ENCODE measurements at places on chromosomes 5 and 9. TPM values are rescaled to one million over a fixed set of nuclear protein-coding genes. Genes with fewer than 3 reads are reported as not detected.

Gene COL15A1
- not detected for total RNA-seq

Gene STPG3
- not detected for total RNA-seq

Gene PCDHGB1
- total RNA-seq, result 2.3 TPM

Gene OLFM1
- 1.8 TPM for total RNA-seq

Gene PCDH12
- not detected for total RNA-seq

Gene CAMK4
- total RNA-seq, result 2.1 TPM

Gene ADAMTSL2
- 0.14 TPM for total RNA-seq

Gene NTRK2
- 4.7 TPM for total RNA-seq

Gene DMGDH
- 0.84 TPM for total RNA-seq

- no peaks in the 10 kb centered on the region for H3K36me3 ChIP-seq
- peak overlapping the region; percentile 26 for H3K4me3 ChIP-seq
- no peak for DNase-seq
- H3K27ac ChIP-seq, result no peak overlapping the region
- no peaks in the 10 kb centered on the region for H3K4me1 ChIP-seq
Measured at GRCh38 chr9:138022756-138023393, 145.3 kb downstream of the CACNA1B start.

DNA sequence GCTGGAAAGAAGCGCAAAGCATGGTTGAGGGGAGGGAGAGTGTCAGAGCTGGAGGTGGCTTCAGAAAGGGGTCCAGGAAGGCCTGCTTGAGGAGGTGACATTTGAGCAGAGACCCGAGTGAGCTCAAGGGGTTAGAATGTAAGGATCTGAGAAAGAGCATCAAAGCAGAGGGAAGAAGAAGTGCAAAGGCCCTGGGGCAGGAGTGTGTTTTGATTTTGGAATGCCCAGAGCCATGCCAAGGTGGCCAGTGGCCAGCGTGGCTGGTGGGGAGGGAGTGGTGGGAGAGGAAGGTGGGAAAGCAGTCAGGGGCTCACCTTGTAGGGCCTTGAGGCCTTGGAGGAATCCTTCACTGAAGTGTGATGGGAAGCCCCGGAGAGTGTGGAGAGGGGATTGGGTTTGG is 15.4 kb downstream of the FGF18 start:
- no peak overlapping the region for H3K4me3 ChIP-seq
- peak overlapping the region; percentile 62 for H3K27ac ChIP-seq
- H3K27me3 ChIP-seq, result no peaks in the 10 kb centered on the region
- peaks cover 28% of the 10 kb centered on the region for H3K4me1 ChIP-seq

GRCh38 chr5:76927961-76928360 is 24.9 kb upstream of the CRHBP start:
- no peak overlapping the region for H3K27ac ChIP-seq
- DNase-seq, result no peak
- H3K36me3 ChIP-seq, result no peaks in the 10 kb centered on the region
- no peak overlapping the region for H3K4me3 ChIP-seq
- H3K27me3 ChIP-seq, result no peaks in the 10 kb centered on the region

DNA sequence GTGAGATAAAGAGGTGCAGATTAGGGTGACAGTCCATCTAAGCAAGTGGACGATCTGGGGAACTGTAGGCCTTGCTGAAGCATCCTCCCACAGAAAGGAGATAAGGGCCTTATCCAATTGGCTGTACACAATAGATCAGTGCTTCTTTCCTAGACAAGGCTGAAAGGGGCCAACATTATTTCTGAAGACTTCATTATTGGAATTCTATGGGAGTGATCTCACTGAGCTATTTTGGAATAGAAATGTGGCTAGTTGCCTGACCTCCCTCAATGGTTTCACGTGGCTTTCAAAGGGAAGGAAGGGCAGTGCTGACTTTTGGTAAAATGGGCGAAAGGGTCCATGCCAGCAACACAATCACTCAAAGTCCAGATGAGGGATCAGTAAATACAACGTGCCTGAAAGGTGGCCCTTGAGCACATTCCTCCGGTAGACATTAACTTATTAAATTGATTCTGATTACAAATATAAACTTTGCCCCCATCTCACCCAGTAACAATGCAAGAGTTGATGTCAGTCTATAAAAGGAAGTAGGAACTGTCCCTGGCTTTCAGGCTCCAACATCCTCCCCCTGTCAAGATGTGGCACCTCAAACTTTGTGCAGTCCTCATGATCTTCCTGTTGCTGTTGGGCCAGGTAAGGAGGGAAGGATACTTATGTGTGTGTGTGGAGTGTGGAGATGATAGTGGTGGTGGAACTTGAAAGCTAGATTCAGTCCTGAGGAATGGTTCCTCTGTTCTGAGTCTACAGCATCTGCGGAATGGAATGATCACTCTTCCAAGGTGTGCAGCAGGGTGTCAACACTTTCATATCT is at the start of gene LEAP2:
Gene LEAP2 (plus strand): TSS at position 550 of the 811 bp plus-strand sequence. CDS start 27 bp downstream, at position 577.
- no peak for DNase-seq
- H3K36me3 ChIP-seq, result peaks cover 28% of the 10 kb centered on the region
- H3K4me3 ChIP-seq, result peak within 1 kb of the TSS; percentile 4
- H3K27ac ChIP-seq, result peak within 1 kb of the TSS; percentile 73
- no peaks in the 10 kb centered on the region for H3K27me3 ChIP-seq

DNA sequence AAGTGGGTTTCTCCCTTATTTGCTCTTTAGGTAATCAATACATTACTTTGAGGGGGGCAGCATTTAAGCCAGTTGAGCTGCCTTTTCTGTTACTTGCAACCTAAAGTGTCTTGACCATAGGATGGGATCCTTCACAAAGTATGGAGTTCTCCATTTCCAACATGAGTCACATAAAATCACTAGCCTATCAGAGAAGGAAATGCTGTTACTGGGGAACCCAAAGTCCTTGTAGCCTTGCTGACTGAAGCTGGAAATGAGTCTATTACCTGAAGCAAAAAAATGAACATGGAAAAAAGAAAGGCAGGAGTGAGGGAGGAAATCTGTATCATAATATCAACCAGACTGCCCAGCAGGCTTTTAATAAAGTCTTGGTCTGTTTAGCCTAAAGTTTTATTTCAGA is 42.8 kb upstream of the SLIT3 start:
- H3K27me3 ChIP-seq, result peaks cover 13% of the 10 kb centered on the region
- no peaks in the 10 kb centered on the region for H3K36me3 ChIP-seq
- DNase-seq, result no peak
- H3K4me3 ChIP-seq, result no peak overlapping the region

DNA sequence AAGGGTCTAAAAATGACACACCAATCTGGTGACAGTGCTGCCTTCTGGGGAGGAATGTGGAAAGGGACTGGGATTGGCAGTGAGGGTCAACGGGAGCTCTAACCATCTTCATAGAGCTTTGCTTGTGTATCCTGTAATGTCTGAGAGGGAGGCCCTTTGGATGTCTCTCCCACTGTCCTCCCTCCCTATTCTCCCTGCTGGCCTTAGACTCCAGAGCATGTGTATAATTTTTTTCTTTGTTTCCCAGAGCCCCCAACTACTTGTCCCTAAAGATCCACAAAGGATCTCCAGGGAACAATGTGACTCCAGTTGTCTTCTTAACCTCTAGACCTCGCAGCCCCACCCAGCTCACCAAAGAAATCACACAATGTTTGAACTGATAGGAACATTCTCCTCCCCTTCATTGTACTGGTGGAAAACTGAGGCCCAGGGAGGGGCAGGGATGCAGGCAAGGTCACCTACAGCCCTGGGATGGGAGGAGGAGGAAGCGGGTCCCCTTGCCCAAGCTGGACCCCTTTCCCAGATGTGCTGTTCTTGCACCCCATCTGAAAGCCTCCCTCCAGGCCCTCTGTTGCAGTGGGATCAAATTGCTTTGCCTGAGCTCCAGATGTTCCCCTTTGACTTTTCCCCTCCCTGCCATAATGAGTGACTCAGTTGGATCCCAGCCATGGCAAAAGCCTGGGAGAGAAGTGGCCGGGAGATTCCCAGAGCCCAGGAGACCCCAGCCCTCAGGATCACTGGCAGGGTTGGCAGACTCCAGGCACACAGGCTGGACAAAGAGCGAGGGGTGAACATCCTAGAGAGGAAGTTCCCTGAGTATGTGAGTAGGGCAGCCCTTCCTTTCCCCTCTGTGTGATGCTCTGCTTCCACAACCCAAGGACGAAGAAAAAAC is 21.8 kb downstream of the SPARC start:
- H3K36me3 ChIP-seq, result no peaks in the 10 kb centered on the region
- H3K27me3 ChIP-seq, result peaks cover 8% of the 10 kb centered on the region
- DNase-seq, result no peak
- no peak overlapping the region for H3K4me3 ChIP-seq

DNA sequence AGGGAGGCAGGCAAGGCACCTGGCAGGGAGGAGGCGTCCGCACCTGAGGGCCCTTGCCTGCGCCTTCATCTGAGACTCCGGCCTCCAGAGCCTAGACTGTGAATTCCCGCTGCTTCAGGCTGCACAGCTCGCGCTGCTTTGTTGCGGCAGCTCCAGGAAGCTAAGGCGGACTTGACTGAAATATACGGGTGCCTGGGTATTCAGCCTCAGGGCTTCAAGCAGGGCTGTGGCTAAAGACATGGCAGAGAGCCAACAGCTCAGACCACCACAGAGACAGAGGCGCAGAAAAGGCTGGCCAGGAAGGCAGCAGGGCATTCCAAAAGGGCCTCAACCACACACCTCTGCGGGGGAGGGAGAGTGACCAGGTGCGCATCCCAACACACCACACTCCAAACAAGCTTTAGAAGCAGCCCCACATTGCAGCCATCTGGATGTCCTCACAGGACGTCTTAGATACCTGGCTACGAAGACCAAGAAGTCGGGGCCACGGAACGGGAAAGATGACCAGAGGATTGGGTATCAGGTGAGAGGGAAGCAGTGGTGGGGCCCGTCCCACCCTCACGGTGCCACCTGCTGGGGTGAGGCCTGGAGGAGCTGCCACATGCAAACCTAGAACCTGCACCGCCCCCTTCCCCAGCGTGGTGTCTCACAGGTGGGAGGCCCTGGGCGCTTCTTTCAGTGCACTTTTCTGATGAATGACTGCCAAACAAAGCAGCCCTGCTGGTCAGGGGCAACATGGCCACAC is 1.7 kb upstream of the DPH7 start:
- no peak overlapping the region for H3K4me3 ChIP-seq
- H3K27ac ChIP-seq, result no peak overlapping the region
- peaks cover 10% of the 10 kb centered on the region for H3K4me1 ChIP-seq
- no peaks in the 10 kb centered on the region for H3K27me3 ChIP-seq
- H3K36me3 ChIP-seq, result no peaks in the 10 kb centered on the region

- H3K4me1 ChIP-seq, result no peaks in the 10 kb centered on the region
- DNase-seq, result no peak
- H3K4me3 ChIP-seq, result no peak overlapping the region
- no peak overlapping the region for H3K27ac ChIP-seq
- no peaks in the 10 kb centered on the region for H3K36me3 ChIP-seq
Measured at GRCh38 chr9:68800836-68801235, 95.8 kb downstream of the PIP5K1B start.

- no peak overlapping the region for H3K27ac ChIP-seq
- no peaks in the 10 kb centered on the region for H3K27me3 ChIP-seq
- H3K36me3 ChIP-seq, result no peaks in the 10 kb centered on the region
Measured at GRCh38 chr5:65364907-65365306, 116.8 kb downstream of the ADAMTS6 start.

GRCh38 chr5:38078161-38078560 is 180.2 kb upstream of the EGFLAM start:
- no peaks in the 10 kb centered on the region for H3K4me1 ChIP-seq
- DNase-seq, result no peak
- H3K27ac ChIP-seq, result no peak overlapping the region
- no peak overlapping the region for H3K4me3 ChIP-seq

- H3K27ac ChIP-seq, result no peak overlapping the region
- H3K27me3 ChIP-seq, result no peaks in the 10 kb centered on the region
- H3K4me3 ChIP-seq, result no peak overlapping the region
- peaks cover 8% of the 10 kb centered on the region for H3K36me3 ChIP-seq
Measured at GRCh38 chr5:14781106-14781505, 90.5 kb downstream of the ANKH start.

DNA sequence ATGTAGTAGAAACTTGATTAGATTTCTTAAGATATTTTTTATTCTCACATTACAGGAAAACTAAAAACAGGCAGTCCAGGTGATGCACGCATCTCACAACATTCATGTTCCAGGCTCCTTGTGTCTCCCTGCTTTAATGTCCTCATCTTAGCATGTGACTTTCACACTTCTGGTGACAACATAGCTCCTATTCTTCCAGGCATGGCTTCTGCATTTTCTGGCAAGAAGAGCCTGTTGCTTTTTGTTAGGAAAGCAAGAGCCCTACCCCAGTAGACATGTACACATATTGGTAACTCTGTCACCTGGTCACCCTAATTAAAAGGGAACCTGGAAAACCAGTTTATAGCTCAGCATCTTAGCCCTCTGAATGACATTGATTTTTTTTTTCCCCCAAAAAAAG is 92.5 kb downstream of the PPIC start:
- H3K4me1 ChIP-seq, result peaks cover 2% of the 10 kb centered on the region
- peaks cover 8% of the 10 kb centered on the region for H3K36me3 ChIP-seq
- no peaks in the 10 kb centered on the region for H3K27me3 ChIP-seq
- H3K27ac ChIP-seq, result no peak overlapping the region
- no peak for DNase-seq
- H3K4me3 ChIP-seq, result no peak overlapping the region

- peak overlapping the region; percentile 99 for H3K4me3 ChIP-seq
- H3K36me3 ChIP-seq, result peaks cover 5% of the 10 kb centered on the region
- H3K27me3 ChIP-seq, result no peaks in the 10 kb centered on the region
Measured at GRCh38 chr5:65625743-65626142, 916 bp downstream of the SHLD3 start.

DNA sequence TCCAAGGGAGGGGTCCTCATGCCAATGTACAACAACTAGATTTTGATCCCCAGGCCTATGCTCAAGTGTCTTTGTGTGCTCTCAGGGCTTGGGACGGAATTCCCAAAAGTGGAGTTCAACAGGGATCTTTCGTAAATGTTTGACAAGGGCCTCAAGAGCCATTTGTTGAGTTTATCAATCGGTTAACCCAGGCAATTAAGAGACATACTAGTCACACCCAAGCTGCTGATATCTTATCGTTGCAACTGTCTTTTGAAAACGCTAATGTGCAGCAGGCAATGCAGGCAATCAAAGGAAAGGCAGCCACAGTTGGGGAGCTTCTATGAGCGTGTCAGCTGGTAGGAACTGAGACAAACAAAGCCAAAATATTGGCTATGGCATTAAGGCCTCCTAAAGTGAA is 161.2 kb downstream of the CPLANE1 start:
- H3K27ac ChIP-seq, result no peak overlapping the region
- H3K4me3 ChIP-seq, result no peak overlapping the region
- peaks cover 46% of the 10 kb centered on the region for H3K36me3 ChIP-seq
- no peak for DNase-seq
- peaks cover 36% of the 10 kb centered on the region for H3K4me1 ChIP-seq

- H3K27ac ChIP-seq, result peak overlapping the region; percentile 84
- peaks cover 13% of the 10 kb centered on the region for H3K4me1 ChIP-seq
- peaks cover 21% of the 10 kb centered on the region for H3K27me3 ChIP-seq
- DNase-seq, result peak; percentile 18
Measured at GRCh38 chr9:96186591-96187011, 115.4 kb downstream of the HSD17B3 start.

- H3K36me3 ChIP-seq, result peaks cover 1% of the 10 kb centered on the region
- no peaks in the 10 kb centered on the region for H3K4me1 ChIP-seq
- H3K4me3 ChIP-seq, result no peak overlapping the region
- H3K27ac ChIP-seq, result no peak overlapping the region
- no peaks in the 10 kb centered on the region for H3K27me3 ChIP-seq
Measured at GRCh38 chr9:17165764-17166163, 30.9 kb downstream of the CNTLN start.

GRCh38 chr5:154801083-154801482 is 45.9 kb downstream of the LARP1 start:
- H3K4me1 ChIP-seq, result no peaks in the 10 kb centered on the region
- no peak for DNase-seq
- H3K4me3 ChIP-seq, result no peak overlapping the region
- no peaks in the 10 kb centered on the region for H3K27me3 ChIP-seq
- peaks cover 31% of the 10 kb centered on the region for H3K36me3 ChIP-seq

Measured in progenitor cell of endocrine pancreas (in vitro differentiated cells).